Glomerular endothelial cell (primary cell): ENCODE measurements at places on chromosomes 11 and 22. TPM values are rescaled to one million over a fixed set of nuclear protein-coding genes. Genes with fewer than 3 reads are reported as not detected.

Gene C22orf15
- total RNA-seq = 0.41 TPM in 1 of 2 replicates, not detected in the other

Gene SNRPD3
- total RNA-seq = 163 and 240 TPM in 2 replicates

- no peak for DNase-seq
Observed at GRCh38 chr11:86699040-86699791, 26.8 kb upstream of the ME3 start.

Gene CD3E
- total RNA-seq = not detected in 2 replicates

GRCh38 chr11:39327302-39327701 is 2132.2 kb downstream of the LRRC4C start:
- no peak for DNase-seq

Gene YAP1
- total RNA-seq = 26.2 and 37.9 TPM in 2 replicates

DNA sequence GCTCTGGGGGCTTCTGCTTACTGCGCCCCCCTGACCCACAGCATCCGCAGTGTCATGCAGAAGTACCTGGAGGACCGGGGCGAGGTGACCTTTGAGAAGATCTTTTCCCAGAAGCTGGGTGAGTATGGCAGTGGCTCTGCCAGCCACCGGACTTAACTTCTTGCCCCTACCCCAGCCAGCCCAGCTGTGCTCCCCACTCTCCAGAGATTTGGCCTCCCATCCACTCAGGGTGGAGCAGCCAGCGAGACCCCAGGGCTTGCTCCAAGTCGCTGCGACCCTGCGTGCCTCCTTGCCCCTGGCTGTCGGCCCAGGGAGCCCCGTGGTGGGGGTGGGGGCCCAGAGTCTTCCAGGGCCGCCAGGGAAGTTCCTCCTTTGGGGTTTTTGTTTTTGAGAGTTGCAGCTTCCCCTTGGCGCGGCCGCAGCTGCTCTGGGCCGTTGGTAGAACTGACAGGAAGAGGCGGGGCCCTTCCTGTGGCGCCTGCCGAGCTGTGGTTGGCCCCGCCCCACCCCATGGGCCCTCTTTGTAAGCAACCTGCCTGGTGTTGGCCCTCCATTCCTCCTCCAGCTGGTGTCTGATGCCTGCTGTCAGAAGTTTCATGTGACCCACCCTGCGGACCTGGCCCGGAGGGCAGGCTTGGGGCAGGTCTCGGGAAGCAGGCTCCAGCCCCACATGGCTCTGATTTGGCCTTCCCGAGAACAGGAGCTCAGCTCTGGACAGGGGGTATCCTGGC is 11.1 kb downstream of the GRK2 start:
- no peak for DNase-seq

GRCh38 chr22:40385036-40385782 is 14.8 kb downstream of the SGSM3 start:
- DNase-seq = no peak

- no peak for DNase-seq
Observed at GRCh38 chr22:30250661-30251267, 4.2 kb upstream of the LIF start.
